ENCODE measurements at places on chromosomes 3 and 15.

- DNase-seq, result no peak
Measured at GRCh38 chr3:190970560-190970959, 108.1 kb upstream of the GMNC start.

DNA sequence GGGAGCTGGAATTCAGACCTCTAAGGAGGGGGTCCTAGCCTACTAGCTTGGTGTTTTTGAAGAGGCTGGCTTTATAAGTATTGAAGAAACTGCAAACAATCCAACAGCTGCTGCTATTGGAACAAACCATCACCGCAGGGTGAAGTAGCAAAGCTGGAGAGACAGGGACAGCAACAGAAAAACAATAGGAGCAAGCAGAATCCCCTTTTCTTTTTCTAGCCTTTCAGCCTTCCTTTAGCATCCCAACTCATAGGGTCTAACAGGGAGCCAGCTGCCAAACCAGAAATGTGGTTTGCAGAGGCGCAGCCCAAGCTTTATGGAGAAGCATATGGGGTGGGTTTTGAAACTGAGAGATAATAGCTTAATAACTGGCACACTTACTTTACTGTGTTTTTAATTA, 106.2 kb upstream of the CHMP2B start:
- DNase-seq, result no peak

DNA sequence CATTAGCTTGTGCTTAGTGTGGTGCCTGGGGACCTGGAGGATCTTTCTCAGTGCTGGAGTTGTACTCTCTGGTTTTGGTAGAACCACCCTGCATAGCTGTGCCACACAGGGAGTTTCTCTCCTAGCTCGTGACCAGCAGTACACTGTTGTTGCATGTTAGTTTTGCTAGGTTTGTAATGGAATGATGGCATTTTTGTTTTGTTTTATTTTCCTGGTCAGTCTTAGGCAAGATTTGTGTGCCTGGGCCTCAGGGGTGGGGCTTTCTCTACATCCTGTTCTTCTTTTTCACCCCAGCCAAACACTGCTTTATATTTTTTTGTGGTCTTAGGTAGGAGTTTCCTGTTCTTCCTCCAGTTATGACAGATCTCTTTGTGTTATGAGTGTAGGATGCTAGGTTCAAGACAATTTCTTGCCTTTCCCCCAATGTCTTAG, 534.5 kb upstream of the KCNMB2 start:
- no peak for DNase-seq

GRCh38 chr3:59885101-59885500, 835.3 kb upstream of the CFAP20DC start:
- no peak for DNase-seq

GRCh38 chr3:2765002-2765579, 345.1 kb downstream of the IL5RA start:
- peak; percentile 17 for DNase-seq

- DNase-seq, result peak; percentile 82
Measured at GRCh38 chr3:192901435-192901834, 16.2 kb downstream of the MB21D2 start.

GRCh38 chr15:67528513-67528912, 7.6 kb downstream of the C15orf61 start:
- DNase-seq, result no peak

Measured in RPMI7951 (cell line).